NCI-H748 treated with DMSO at 0.1 percent for 48 hours (cell line): ENCODE measurements at places on chromosomes 6 and 20.

DNA sequence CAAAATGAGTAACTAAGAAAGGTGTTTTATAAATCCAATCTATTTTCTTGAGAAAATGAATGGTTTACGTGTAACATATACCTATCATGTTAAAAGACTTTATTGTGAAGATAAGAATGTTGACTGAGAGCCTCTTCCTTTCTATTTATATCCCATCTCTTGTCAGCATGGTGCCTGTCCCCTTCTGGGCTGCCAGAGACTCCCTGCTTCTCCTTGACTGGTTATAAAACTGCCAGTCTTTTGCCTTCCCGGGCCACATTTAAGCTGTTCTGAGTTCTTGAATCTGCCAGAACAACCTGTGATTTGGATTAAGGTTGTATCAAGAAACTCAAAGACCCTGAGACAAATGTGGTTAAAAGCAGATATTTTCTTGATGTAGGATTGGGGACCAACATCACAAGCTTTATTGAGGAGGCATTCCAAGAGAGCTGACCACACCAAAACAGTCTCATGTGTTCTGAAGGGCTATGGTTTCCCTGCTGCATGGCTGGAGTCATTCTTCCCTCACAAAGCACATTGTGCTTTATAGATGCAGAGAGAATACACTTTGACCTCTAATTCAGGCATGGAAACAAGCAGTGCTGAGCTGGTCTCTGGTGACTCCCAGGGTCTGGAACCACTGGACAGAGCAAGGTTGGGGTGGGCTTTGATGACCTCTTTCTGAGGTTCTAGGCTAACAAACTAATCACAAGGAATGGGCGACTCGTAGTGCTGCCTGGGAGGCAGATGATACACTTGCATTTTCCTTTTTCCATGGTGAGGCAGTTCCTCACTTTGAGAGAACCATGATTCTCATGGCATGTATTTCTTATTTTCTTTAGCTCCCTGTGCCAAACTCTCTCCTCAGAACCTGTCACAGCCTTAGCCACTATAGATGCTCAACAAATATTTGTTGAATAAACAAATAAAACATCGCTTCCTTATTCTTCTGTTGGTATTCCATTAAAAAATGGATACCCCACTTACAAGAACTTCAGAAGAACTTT lies 205.0 kb upstream of the PREP start:
- no peak for DNase-seq

- DNase-seq = no peak
Observed at GRCh38 chr6:118892355-118892991, 1.5 kb upstream of the ASF1A start.

- no peak for DNase-seq
Observed at GRCh38 chr6:26336355-26337198, 28.4 kb upstream of the BTN3A2 start.

DNA sequence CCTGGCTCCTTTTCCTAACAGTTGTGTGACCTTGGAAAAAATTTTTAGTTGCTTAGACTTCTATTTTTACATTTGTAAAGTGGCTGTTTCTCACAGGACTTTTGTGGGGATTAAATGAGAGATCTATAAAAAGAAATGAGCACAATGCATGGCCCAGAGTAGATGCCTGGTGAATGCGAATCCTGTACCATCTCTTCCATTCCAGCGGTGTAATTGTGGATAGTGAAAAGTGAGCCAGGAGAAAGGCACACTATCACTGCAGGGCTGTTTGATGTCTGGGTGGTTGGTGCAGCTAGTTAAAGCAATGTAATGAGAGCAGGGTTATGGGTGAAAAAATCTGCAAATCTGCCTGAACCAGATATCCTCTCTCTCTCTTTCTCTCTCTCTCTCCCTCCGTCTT lies 347.5 kb upstream of the CITED2 start:
- no peak for DNase-seq

- DNase-seq = no peak
Observed at GRCh38 chr6:119587537-119587936, 238.0 kb upstream of the MAN1A1 start.

DNA sequence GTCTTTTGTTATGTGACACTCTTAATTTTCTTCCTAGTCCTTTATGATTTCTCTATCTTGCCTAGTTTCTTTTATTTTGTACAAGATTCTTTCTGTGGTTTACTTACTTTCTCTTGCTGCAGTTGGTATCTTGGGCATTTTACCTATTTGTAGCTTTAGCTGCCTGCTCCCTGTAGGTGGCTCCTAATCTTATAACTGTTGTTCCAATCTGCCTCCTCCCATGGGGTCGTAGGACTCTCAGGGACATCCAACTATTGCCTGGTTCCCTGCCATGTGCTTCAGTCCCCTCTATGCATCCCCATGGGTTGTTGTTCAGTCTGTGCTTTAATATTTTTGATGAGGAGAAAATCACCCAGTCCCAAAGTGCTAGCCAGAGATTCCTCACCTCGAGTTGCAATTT lies 31.4 kb downstream of the RIN2 start:
- DNase-seq = no peak

DNA sequence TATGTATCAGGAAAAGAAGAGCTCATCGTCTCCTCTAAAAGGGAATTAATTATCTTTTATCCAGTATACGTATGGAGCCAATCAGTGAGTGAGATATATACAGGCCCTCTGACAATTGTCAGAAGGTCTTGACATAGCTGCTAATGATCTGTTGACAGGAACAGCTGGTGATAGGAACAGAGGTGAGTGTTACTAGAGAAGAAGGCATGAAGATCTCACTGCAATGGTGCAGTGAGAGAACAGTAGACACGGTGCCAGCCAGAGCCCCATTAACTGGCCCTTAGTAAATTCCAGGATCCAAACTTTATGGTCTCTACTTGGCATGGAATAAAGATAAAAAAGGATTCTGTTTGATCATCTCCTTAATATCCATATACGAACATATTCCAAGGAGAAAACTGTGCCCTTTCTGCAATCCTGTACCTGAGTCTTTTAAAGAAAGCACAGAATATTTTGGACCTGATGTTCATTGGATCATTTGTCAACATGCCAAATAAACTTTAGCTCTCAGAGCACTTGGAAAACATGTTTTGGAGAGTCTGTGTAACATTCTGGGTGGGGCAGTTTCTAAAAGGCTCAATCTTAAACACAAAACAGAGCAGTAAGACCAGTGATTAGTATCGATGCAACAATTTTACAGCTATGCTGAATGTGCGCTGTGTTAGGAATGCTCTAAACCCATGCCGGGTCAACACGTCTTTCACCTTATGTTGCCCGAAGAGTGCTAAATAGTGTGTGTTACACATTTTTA lies 135.8 kb upstream of the CITED2 start:
- DNase-seq = no peak

DNA sequence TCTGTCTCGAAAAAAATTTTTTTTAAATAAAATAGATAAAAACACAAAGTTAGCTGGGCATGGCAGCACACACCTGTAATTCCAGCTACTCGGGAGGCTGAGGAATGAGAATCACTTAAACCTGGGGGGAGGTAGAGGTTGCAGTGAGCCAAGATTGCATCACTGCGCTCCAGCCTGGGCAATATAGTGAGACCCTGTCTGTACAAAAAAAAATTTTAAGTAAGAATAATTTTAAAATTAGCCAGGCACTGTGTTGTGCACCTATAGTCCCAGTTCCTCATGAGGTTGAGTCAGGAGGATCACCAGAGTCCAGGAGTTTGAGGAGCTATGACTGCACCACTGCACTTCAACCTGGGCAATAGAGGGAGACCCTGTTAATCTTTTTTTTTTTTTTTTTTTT lies 149.2 kb upstream of the SHLD1 start:
- no peak for DNase-seq

DNA sequence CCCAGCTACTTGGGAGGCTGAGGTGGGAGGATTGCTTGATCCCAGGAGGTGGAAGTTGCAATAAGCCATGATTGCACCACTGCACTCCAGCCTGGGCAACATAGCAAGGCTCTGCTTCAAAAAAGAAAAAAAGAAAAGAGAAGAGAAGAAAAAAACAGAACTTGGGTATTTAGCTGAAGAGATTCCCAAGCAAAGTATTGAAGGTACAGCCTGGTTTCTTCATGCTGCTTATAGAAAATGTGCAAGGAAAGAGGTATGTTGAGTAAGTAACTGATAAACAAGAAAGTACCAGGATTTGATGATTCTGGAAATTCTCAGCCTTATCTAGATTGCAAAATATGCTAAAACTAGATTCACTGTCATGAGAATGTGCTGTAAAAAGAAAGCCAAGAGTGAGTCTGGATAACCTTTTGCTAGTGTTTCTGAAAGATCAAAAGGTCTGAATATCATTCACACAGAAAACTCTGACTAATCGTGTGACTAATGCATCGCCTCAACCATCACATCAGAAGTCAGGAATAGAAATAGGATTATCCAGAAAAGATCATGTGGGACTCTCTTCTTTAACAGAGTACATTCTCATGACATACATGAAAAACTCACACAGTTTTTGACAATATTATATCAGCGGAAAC lies 32.4 kb upstream of the NOP56 start:
- no peak for DNase-seq

DNA sequence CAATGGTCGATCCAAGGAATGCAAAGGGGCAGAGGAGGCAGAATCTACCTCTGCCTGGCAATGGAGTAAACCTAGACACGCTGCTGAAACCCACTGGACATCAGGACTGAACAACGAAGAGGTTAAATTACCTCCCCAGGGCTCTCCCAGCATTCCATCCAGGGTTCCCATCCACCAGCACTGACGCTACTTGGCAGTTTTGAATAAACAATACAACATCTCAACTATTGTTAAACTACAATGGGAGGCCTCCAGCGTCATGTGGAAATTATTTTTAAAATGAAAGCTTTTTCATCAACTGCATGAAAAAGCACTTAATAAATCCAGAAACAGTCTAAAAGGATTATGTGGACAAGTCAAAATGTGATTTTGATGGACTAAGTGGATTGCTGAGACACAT lies 96.8 kb upstream of the NHSL1 start:
- no peak for DNase-seq

- no peak for DNase-seq
Observed at GRCh38 chr6:80271074-80271473, 164.6 kb downstream of the BCKDHB start.

GRCh38 chr6:51562198-51562597 lies 525.2 kb downstream of the PKHD1 start:
- no peak for DNase-seq

DNA sequence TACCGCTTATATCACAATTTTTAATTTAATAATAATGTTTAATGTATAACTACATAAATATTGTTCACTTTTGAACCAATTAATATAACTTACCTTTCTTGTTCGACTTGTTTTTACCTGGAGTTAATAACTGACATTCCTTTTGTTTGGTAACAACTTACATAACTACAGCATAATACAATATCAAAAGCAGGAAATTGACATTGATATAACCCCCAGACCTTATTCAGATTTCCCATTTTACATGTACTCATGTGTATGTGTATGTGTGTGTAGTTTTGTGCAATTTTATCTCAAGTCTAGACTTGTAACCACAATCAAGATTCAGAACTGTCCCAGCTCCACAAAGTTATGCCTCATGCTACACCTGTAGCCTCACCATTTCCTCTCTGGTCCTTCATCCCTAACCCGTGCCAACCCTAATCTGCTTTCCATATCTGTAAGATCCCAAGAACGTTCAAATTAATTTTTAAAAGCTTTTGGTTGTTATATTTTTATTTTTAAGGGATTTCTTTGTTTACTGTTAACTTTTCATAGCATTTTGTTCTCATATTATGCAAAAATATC lies 190.6 kb downstream of the MANEA start:
- DNase-seq = peak; percentile 5
